ENCODE measurements at places on chromosomes 3 and 15. TPM values are rescaled to one million over a fixed set of nuclear protein-coding genes. Genes with fewer than 3 reads are reported as not detected.

DNA sequence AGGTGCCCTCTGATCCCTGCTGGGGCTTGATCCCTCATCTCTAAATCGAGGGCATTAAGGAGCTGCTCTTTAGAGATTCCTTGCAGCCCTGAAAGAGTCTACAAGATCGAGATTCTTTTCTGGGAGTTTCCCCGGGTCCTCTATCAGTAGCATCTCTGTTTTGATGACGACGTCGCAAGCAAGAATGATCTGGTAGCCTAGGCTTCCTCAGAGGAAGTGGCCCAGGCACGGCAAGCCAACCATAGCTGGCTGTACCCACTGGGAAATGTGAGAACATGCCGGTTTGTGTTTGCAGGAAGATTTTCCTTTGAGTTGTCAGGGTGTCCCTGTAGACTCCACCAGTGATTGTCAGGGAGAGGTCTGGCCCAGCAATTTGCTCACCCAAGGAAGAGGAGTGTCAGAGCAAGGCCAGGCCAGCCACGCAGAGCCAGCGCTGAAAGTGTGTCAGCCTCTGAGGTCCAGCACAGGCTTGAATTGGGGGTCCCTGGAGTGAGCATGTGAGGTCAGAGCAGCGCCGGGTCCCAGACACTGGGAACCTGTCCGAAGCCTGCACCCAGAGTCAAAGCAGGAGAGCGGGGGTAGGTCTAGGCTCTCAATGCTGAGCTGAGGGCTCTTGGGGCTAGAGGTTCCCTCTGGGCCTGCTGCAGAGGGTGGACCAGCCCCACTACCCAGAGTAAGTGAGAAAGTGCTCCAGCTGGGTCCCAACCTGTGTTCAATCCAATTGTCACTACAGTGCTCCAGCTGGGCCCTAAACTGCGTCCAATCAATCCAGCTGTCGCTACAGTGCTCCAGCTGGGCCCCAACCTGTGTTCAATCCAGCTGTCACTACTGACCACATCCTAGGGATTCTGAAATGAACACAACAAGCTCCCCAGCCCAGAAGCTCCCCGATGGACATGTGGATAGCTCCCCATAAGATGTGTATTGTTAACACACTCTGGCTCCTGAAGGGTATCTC is 95.7 kb downstream of the CHDH start:
- DNase-seq, result no peak

NUSAP1 gene
- total RNA-seq, result 45.3 TPM

GRCh38 chr3:14278799-14279625 is 100.4 kb downstream of the LSM3 start:
- no peak for DNase-seq

- peak; percentile 59 for DNase-seq
These were observed 47.6 kb downstream of the TRIM71 start for GRCh38 chr3:32865383-32865782.

DNA sequence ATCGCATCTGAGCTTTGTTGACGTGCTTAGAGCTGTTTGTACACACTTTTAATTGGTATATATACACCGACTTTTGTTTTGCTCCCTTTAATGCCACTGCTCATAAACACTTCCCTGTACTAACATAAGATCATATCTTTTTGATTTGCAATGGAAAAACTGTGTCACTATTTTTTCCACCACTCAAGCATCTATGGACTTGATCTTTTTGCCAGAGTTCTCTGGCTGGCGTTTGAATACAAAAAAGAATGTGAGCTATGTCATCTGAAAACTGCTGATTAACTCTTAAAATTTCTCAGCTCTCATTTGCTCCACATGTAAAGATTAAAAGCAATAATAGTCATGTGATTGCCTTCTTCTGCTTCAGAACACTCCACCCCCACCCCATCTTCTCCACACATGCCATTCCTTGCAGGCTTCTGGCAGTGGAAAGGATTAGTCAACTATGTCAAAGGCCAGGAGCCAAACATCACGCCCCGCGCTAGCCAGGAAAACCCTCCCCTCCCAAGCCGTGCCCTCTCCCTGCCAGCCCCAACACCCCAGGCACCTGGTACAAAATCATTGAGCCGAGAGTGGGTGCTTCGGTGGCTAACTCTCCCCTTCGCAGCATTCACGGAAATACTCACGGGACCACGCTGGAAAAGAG is 123.4 kb upstream of the MEF2A start:
- peak; percentile 97 for DNase-seq

DNA sequence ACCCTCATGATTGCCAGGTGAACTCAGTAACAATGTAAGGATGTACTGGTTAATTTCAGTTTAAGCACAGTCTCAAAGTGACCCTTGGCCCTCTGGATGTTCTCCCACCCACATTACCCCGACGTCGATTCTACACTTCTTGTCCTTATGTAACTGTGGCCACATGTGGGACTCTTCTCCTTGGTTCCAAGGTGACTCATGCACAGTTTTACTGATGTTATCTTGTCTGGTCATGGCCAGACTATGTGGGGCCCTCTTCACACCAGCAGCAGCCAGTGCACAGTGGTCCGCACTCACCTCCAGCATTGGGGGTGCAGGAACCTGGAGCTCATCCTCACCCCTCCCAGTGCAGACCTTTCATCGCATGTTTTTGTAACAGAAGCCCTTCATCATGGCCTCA is 519.4 kb downstream of the OCA2 start:
- DNase-seq, result no peak
